Ovary (tissue), 10 donors: ENCODE measurements at places on chromosomes 1 and 21. TPM values are rescaled to one million over a fixed set of nuclear protein-coding genes. Genes with fewer than 3 reads are reported as not detected.
A peak's percentile ranks its signal among the peaks of the same experiment; 100 is the strongest.

FAAH gene
- total RNA-seq = 8.4 TPM

- H3K4me3 ChIP-seq = no peak overlapping the region
- peak; percentile 52 for DNase-seq
- H3K27me3 ChIP-seq = no peaks in the 10 kb centered on the region
- no peaks in the 10 kb centered on the region for H3K36me3 ChIP-seq
- H3K27ac ChIP-seq = peak overlapping the region; percentile 61
These were observed 14.1 kb downstream of the EPHA2 start for GRCh38 chr1:16141573-16142336.

DNA sequence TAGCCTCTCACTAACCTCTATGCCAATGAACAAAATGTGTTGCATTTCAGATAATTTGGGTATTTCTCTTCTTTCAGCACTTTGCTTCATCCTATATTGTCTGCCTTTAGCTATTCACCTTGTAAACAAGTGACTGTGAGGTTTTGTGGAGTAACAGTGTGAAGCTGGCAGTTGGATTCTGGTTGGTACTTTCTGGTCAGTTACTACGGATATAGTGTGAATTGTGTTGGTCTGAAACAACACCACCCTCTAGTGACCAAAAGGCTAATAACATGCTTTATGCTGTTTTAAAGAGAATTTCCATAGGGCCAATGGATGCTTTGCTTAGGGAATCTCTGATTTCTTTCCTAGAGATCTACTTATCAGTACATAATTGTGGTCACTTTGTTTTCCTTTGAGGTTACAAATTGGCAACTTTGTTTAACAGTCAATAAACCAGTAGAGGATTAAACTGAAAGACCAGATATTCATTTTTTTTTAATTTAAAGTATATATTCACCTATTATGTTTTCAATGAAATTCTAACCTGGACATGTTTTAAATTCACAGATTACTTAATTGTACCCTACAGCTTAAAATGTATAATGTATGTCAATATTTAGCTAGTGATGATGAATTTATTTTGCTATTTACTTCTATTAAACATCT lies 2.5 kb upstream of the PTGER3 start:
- DNase-seq = no peak
- no peaks in the 10 kb centered on the region for H3K27me3 ChIP-seq
- H3K36me3 ChIP-seq = no peaks in the 10 kb centered on the region
- H3K4me3 ChIP-seq = no peak overlapping the region
- H3K27ac ChIP-seq = no peak overlapping the region
- H3K4me1 ChIP-seq = peaks cover 4% of the 10 kb centered on the region

DNA sequence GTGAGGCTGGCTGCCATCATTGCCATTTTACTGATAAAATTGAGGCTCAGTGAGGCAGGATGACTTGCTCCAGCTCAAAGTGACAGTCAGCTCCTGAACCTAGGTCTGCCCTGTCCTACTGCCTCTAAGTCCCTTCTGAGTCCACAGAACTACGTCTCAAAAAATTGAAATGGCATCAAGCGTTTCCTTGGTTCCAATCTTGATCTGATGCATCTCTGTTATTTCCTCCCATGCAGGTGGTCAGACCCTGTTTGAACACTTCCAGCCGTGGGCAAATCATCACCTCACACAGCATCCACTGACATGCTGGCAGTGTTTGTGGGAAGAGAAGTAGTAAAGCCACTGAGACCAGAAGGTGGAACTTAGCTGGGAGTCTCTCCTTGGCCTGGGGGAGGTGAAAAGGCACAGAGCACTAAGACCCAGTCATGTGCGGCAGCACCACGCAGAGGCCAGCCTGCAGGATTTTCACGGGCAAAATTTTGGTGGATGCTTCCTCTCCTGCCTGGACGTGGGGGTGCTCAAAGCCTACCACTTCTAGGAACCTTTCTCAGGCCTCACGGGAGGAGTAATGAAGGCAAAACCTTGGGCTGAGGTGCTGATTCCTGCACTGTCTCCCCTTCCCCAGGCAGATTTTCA lies 7.8 kb upstream of the CPLANE2 start:
- no peak overlapping the region for H3K4me3 ChIP-seq
- no peak for DNase-seq
- no peaks in the 10 kb centered on the region for H3K27me3 ChIP-seq
- H3K36me3 ChIP-seq = no peaks in the 10 kb centered on the region

GRCh38 chr1:156814571-156815260 lies 1.9 kb downstream of the SH2D2A start:
- peak overlapping the region; percentile 15 for H3K27ac ChIP-seq
- H3K36me3 ChIP-seq = no peaks in the 10 kb centered on the region
- DNase-seq = no peak
- no peak overlapping the region for H3K4me3 ChIP-seq

RCSD1 gene
- total RNA-seq = 4.2 TPM

GRCh38 chr1:94060720-94061119 lies 60.2 kb downstream of the ABCA4 start:
- H3K27ac ChIP-seq = no peak overlapping the region
- no peaks in the 10 kb centered on the region for H3K36me3 ChIP-seq
- H3K4me1 ChIP-seq = peaks cover 9% of the 10 kb centered on the region
- no peak overlapping the region for H3K4me3 ChIP-seq
- no peaks in the 10 kb centered on the region for H3K27me3 ChIP-seq
- DNase-seq = no peak

USF1 gene
- 41.8 TPM for total RNA-seq

DNA sequence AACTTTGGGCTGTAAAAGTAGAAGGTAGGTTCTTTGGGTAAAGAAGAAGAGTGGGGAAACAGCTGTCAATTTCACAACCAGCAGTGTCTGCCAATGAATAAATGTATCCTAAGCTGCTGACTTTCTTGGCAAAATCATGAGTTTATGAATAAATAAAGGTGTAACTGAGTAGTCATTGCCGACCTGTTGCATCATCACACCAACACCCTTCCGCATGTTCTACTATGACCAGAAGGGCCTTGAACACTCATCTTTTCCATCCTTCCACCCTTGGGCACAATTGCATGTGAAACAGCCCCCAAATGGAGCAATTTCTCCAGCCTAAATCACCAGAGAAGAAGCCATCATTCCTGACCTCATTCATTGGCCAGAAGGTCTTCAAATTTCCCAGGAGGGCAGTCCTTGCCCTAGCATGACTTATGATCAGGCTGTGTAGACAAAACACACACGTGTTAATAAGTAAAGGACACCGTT lies 31.2 kb upstream of the QSOX1 start:
- peaks cover 2% of the 10 kb centered on the region for H3K4me1 ChIP-seq
- no peak for DNase-seq
- H3K27me3 ChIP-seq = no peaks in the 10 kb centered on the region
- no peaks in the 10 kb centered on the region for H3K36me3 ChIP-seq
- H3K4me3 ChIP-seq = no peak overlapping the region
- no peak overlapping the region for H3K27ac ChIP-seq

GRCh38 chr1:206508956-206509355 lies 1.6 kb downstream of the RASSF5 start:
- H3K36me3 ChIP-seq = no peaks in the 10 kb centered on the region
- peaks cover 10% of the 10 kb centered on the region for H3K4me1 ChIP-seq
- H3K27ac ChIP-seq = no peak overlapping the region

MAN1C1 gene
- 59.2 TPM for total RNA-seq

SMCP gene
- not detected for total RNA-seq

DNA sequence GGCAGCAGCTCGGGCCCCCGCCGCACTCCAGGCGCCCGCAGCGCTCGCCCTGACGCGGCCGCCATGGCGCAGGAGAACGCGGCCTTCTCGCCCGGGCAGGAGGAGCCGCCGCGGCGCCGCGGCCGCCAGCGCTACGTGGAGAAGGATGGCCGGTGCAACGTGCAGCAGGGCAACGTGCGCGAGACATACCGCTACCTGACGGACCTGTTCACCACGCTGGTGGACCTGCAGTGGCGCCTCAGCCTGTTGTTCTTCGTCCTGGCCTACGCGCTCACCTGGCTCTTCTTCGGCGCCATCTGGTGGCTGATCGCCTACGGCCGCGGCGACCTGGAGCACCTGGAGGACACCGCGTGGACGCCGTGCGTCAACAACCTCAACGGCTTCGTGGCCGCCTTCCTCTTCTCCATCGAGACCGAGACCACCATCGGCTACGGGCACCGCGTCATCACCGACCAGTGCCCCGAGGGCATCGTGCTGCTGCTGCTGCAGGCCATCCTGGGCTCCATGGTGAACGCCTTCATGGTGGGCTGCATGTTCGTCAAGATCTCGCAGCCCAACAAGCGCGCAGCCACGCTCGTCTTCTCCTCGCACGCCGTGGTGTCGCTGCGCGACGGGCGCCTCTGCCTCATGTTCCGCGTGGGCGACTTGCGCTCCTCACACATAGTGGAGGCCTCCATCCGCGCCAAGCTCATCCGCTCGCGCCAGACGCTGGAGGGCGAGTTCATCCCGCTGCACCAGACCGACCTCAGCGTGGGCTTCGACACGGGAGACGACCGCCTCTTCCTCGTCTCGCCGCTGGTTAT lies 2.8 kb downstream of the KCNJ9 start:
- H3K27ac ChIP-seq = no peak overlapping the region
- DNase-seq = peak; percentile 63
- no peaks in the 10 kb centered on the region for H3K36me3 ChIP-seq
- peak overlapping the region; percentile 21 for H3K4me3 ChIP-seq
- no peaks in the 10 kb centered on the region for H3K27me3 ChIP-seq

KCNK2 gene
- total RNA-seq = 0.83 TPM

SLFNL1 gene
- total RNA-seq = 0.59 TPM

GRCh38 chr1:238642231-238642630 lies 744.1 kb upstream of the CHRM3 start:
- H3K36me3 ChIP-seq = no peaks in the 10 kb centered on the region
- no peaks in the 10 kb centered on the region for H3K27me3 ChIP-seq

CYP2J2 gene
- 1.1 TPM for total RNA-seq

CCDC17 gene
- total RNA-seq = 3.3 TPM

DNA sequence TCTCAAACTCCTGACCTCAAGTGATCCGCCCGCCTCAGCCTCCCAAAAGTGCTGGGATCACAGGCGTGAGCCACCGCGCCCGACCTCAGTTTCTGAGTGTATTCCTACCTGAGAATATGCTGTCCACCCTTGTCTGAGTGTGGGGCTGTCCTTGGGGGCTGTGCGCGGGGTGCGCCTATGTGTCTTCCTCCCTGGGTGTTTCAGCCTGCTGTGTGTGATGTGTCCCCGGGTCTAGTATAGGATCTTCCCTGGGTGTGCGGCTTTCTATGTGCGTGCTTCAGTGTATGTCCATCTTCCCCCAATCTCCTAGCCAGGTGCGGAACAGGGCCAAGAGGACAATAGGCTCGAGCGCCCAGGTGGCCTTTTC lies 8.3 kb upstream of the ID3 start:
- H3K4me3 ChIP-seq = peak overlapping the region; percentile 55
- no peaks in the 10 kb centered on the region for H3K36me3 ChIP-seq
- H3K27ac ChIP-seq = peak overlapping the region; percentile 52
- peaks cover 15% of the 10 kb centered on the region for H3K4me1 ChIP-seq
- no peaks in the 10 kb centered on the region for H3K27me3 ChIP-seq

S100A3 gene
- 0.48 TPM for total RNA-seq

DNA sequence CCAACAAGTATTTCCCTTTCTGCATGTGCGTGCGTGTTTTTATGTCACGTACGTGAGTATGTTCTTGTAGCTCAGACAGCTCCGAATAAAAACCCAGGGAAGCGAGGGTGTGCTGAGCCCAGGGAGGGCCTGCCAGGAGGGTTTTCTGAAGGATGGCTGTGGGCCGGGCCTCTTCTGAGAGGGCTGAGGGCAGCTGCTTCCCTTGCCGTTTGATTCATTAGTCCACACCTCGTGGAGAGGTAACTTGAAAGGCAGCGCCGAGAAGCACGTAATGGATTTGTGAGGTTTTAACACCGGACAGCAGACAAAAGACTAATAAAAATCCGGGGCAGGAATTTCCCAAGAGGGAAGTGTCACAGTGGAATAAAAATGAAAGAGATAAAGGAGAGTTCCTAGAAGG lies 29.5 kb downstream of the CD247 start:
- H3K27me3 ChIP-seq = no peaks in the 10 kb centered on the region
- H3K4me1 ChIP-seq = no peaks in the 10 kb centered on the region
- H3K36me3 ChIP-seq = no peaks in the 10 kb centered on the region

ADAM30 gene
- total RNA-seq = not detected

- no peak overlapping the region for H3K27ac ChIP-seq
- no peaks in the 10 kb centered on the region for H3K27me3 ChIP-seq
- DNase-seq = no peak
- H3K4me3 ChIP-seq = no peak overlapping the region
- no peaks in the 10 kb centered on the region for H3K36me3 ChIP-seq
These were observed 270.4 kb downstream of the KCNJ6 start for GRCh38 chr21:37645848-37646247.

RPTN gene
- not detected for total RNA-seq

- H3K27ac ChIP-seq = no peak overlapping the region
- DNase-seq = no peak
- H3K4me3 ChIP-seq = no peak overlapping the region
- H3K36me3 ChIP-seq = no peaks in the 10 kb centered on the region
- no peaks in the 10 kb centered on the region for H3K4me1 ChIP-seq
- no peaks in the 10 kb centered on the region for H3K27me3 ChIP-seq
These were observed 58.3 kb upstream of the ANGPTL3 start for GRCh38 chr1:62539028-62539447.

TRPM2 gene
- total RNA-seq = 1.5 TPM

GRCh38 chr1:157371221-157371620 lies 181.1 kb downstream of the FCRL5 start:
- H3K27ac ChIP-seq = no peak overlapping the region
- DNase-seq = no peak
- no peaks in the 10 kb centered on the region for H3K4me1 ChIP-seq

AMY1A gene
- not detected for total RNA-seq

IRF6 gene
- total RNA-seq = 8.1 TPM

LCE1C gene
- not detected for total RNA-seq
